AG04449 (cell line): ENCODE measurements at places on chromosomes 13 and 19.

DNA sequence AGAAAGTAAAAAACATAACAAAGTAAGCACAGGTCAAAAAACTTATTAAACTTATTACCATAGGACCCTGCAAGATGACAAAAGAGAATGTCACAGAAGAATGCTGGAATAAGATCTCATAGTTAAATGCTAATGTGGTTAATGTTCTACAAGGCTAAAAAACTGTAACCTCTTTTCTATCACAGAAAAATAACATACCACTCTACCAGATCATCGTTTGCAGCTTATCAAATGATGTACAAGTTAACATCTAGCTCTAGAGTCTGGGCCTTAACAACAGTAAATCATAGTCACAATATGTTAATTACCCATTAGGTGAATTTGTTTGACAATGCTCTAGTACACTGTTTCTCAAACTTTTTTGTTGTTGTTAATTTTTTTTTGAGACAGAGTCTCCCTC, 53.0 kb downstream of the NUFIP1 start:
- no peak for DNase-seq

- DNase-seq = no peak
Measured at GRCh38 chr13:33367926-33368325, 82.4 kb upstream of the STARD13 start.

GRCh38 chr13:27080018-27080948, 91.3 kb downstream of the USP12 start:
- DNase-seq = no peak

DNA sequence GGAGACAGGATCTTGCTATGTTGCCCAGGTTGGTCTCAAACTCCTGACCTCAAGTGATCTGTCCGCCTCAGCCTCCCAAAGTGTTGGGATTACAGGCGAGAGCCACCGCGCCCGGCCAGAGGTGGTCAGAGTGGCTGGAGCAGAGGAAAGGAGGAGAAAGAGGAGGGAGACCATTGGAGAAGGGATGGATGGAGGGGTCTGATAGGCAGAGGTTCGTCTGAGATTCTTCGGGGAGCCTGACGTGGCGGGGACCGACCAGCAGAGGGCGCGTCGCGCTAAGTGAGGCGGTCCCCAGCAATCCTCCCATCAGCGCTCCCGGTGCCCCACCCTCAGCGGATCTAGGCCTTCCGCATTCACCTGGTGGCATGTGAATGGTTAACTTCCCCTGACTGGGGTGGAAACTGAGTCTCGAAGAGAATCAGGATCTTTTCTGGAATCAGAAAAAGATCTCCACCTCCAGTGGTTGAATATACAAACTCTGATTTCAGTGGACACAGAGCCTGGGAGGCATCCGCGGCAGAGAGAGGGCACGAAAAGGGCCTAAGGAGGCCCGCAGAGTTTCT, 8.8 kb downstream of the GTPBP3 start:
- no peak for DNase-seq

DNA sequence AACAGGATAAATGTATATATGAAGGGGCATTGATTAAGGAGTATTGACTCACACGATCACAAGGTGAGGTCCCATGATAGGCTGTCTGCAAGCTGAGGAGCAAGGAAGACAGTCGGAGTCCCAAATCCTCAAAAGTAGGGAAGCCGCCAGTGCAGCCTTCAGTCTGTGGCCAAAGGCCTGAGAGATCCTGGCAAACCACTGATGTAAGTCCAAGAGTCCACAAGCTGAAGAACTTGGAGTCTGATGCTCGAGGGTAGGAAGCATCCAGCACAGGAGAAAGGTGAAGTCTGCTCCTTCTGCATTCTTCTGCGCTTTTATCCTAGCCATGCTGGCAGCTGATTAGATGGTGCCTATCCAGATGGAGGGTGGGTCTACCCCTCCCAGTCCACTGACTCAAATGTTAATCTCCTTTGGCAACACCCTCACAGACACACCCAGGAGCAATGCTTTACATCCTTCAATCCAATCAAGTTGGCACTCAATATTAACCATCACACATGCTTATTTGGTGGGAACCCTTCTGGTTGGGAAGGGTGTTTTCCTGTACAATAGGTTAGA, 55.1 kb downstream of the SLAIN1 start:
- DNase-seq = no peak

DNA sequence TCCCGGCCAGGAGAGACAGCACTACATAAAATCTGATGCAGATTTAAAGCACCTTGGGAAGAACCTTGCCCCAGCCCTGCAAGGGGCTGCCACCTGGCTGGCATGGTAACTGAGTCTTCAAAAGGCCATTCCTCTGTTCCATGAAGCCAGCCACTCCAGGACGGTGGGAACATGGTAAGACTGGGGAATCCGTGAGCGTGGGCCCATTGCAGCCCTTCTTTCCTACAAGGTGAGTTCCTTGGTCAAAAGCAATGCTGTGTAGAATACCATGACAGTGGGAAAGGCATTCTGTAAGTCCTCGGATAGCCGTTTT, 121.3 kb downstream of the SOX1 start:
- DNase-seq = no peak

- no peak for DNase-seq
Measured at GRCh38 chr13:98289339-98289945, 112.4 kb upstream of the RNF113B start.

DNA sequence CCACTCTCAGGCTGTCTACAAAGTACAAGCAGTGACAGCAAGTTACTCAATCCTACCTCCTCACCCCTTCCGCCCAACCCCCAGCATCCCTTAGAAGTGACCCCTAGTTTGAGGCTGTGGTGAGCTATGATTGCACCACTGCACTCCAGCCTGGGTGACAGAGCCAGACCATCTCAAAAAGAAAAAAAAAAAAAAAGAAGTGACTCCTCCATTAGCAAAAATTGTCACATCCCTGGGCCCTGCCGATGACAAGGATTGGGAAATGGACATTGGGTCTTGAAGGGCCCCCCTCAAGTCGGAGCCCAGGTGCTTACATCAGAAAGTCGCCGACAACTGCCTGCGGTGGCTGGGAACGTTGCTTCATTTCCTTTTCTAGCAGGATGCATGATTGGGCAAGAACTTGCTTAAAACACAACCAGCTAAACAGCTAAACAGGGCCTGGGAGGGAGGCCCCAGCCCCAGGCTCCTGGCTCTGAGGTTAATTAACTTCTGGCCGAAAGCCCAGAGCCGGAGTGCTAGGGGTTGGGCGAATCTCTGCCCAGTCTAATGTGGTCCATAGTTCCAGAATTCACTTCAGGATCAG, 15.3 kb downstream of the RAB3D start:
- peak; percentile 87 for DNase-seq

GRCh38 chr13:21086929-21087328, 25.5 kb upstream of the LATS2 start:
- DNase-seq = no peak

DNA sequence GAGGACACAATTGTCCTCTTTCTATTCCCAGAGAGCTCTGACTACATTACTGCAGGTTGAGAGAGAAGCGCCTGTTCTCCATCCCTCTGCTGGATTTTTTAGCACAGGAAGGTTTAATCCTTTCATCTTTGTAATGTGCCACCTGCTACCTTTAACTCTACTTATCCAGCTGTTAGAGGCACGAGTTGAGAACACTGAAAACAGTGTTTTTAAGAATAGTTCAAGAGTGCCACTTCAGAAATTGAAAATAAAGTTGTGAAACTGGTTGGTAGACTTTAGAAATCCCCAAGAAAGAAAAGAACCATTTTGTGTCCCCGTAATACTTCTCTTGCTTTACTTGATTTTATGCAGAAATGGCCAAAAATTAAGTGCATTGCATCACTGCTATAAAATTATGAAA, 20.6 kb downstream of the FREM2 start:
- DNase-seq = no peak

GRCh38 chr19:55046975-55047622, 9.0 kb upstream of the GP6 start:
- no peak for DNase-seq

GRCh38 chr13:39107561-39107960, 69.3 kb downstream of the NHLRC3 start:
- no peak for DNase-seq

DNA sequence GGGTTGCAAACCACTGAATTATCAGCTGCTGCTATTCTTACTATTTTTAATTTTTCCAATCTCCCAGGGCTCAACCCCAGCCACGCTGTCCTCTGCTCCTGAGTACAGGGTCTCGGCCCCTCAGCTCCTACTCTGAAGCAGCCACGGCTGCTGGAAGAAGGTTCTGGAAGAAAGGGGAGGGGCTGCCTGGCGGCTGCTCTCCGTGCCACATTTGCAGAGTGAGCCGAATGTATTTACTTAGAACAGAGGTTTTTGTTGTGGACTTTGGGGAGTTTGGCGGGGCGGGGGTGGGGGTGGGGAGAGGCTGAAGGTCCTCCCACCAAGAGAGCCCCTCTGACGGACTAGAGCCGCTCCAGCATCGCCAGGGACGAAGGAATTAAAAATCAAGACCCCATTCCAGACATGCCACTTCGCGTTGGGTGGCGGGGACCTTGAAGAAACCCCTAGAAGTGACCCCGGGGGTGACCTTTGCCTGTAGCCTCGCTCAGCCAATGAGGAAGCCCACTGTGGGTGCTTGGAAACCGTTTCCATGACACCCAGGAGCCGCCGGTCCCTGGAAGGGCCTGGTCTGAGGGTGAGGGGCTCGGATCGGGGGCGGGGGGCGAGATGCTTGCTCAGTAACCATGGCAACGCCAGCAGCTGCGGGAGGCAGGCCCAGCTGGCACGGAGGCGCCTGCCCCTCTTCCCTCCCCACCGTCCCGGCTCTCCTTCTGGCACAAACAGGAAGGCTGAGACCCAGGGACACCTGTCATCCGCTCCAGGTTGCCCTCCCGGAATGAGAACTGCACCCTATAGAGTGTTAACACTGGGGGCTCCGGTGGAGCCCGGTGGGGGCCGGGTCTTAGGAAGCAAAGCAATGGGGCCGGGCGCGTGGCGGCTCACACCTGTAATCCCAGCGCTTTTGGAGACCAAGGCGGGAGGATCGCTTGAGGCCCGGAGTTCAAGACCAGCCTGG, 54.2 kb upstream of the PTPRS start:
- DNase-seq = no peak

GRCh38 chr13:67489016-67489415, 258.9 kb upstream of the PCDH9 start:
- DNase-seq = no peak

DNA sequence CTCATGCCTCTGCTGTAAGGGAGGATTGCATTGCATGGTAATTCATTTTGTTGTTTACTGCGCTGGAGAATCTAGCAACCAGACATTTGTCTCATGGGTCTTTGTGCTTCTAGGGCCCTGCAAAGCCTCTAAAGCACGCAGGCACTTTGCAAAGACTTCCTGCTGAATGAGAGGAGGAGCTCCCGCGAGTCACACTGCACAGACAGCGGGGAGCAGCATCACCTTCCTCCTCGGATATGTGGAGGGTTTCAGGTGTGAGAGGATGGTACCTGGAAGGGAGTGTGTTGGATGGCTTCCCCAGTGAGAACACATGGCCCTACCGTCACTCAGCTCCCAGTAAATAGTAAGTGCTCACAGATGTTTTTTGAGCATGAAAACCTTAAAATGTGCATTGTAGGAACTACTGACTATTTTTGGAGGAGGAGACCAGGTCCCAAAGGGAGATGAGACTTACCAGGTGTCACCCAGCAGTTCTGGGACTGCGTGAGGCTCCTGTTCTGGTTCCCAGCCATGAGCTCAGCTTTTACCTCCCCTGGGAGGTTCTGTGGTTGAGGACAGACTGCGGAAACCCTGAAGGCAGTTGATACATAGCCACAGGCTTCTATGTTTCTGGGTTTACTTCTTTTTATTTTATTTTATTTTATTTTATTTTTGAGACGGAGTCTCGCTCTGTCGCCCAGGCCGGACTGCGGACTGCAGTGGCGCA, 278.0 kb downstream of the FGF9 start:
- no peak for DNase-seq

- no peak for DNase-seq
Measured at GRCh38 chr19:42497492-42498168, 30.7 kb downstream of the CEACAM1 start.

GRCh38 chr19:43847884-43848283, 20.8 kb downstream of the ZNF283 start:
- DNase-seq = no peak

- no peak for DNase-seq
Measured at GRCh38 chr19:12838182-12838885, at the start of gene MAST1. Gene MAST1, plus strand, starts transcription at chr19:12838515. Its CDS starts 58 bp downstream, at chr19:12838573.

- DNase-seq = no peak
Measured at GRCh38 chr13:87003265-87003664, 667.9 kb upstream of the SLITRK5 start.

- DNase-seq = no peak
Measured at GRCh38 chr19:18470787-18471186, 32.9 kb upstream of the ISYNA1 start.

- no peak for DNase-seq
Measured at GRCh38 chr13:79736356-79736755, 255.4 kb downstream of the NDFIP2 start.

DNA sequence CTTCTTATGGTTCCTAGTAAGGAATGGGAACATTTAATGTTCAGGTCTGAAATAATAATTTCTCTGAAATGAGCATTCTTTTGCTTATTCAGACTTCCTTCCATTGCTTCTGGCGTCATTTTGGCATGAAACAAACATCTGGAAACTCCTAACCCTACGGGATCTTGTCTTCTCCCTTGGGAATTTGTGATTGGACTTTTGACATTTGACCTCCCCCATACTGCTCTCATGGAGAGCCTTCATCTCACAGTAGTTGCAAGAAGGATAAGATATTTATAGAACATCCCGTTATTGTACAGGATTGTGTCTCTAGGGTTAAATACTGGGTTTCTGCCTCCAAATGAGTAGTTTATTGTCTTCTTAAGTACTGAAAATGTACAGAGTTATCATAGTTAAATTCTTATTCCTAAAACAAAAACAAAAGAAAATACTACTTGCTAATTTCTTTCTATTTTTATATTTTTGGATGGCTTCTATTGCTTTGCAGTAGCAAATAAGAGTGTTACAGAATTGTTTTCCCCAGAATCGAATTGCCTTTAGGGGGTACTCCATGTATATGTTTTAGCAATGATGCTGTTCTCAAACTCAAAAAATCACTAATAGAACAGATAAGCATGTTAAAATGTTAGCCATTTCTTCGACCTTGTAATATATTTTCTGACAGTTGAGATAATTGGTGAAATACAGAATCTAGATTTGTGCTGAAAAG, 366.8 kb downstream of the DLEU7 start:
- DNase-seq = no peak

DNA sequence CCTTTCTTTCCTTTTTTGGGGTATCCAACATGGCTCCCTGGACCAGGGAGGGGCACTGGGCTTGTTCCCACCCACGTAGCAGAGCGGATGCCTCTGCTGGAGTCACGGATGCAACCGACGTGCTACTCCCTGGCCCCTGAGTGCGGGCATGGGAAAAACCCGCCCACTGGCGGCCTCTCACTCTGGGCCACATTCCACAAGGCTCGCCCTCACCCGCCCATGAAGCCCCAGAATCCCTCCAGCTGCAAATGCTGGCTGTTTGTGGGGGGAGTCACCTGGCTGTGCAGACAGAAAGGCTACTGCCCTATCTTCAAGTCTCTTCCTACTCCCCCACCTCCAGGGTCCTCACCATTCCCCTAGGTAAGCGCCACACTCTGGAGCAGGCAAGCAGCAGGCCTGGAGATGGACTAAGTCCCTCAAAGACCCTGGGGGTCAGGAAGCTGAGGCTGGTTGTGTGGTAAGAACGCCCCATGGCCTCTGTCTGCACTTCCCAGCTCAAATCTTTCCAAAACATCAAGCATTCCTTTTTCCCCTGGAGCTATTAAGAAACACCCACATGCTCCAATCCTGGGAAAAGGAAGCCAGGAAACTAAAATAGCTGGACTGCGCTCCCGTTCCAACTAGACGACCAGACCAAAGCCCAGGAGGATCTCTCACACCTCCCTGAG, 17.9 kb upstream of the EPHX3 start:
- DNase-seq = peak; percentile 86
